ENCODE measurements at places on chromosomes 1 and 21.

DNA sequence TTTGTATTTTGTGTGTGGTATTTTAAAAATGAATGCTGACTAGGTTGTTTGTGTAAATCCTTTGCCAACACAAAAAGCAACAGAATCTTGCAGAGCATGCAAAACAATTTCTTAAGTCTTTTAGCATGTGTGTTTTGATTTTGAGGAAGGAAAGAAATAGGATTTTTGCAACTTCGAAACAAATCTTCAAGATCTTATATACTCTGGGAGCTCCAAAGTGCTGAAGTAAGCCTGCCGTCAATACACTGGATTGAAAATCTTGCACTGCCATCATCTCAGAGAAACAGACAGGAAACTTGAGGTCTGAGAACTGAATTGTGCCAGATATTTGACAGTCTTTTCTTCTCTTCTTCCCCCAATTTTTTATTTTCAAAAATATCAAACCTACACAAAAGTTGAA, 29.3 kb upstream of the DISP1 start:
- DNase-seq, result no peak

- no peak for DNase-seq
These were observed 75.5 kb upstream of the IPO9 start for GRCh38 chr1:201753492-201753891.

- DNase-seq, result no peak
These were observed 90.2 kb upstream of the RUNX1 start for GRCh38 chr21:35139382-35139715.

DNA sequence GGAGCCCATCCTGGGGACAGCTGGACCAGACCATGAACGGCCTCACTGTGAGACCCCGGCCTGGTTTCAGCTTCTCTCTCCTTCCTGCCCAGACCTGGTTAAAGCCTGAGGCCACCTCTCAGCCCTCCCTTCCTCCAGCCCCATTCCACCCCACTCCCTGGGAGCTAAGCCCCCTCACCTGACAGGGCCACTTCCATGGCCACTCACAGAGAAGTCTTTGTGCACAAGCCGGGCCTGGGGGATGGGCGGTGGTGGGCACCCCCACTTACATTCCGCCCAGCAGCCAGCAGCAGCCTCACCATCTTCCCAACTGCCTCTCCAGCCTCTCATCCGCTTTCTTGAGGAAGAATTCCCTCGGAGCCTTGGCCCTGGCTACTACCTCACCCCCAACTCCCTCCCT, 40.4 kb downstream of the RHBG start:
- DNase-seq, result no peak

GRCh38 chr1:30100524-30100862, 622.9 kb downstream of the MATN1 start:
- no peak for DNase-seq

DNA sequence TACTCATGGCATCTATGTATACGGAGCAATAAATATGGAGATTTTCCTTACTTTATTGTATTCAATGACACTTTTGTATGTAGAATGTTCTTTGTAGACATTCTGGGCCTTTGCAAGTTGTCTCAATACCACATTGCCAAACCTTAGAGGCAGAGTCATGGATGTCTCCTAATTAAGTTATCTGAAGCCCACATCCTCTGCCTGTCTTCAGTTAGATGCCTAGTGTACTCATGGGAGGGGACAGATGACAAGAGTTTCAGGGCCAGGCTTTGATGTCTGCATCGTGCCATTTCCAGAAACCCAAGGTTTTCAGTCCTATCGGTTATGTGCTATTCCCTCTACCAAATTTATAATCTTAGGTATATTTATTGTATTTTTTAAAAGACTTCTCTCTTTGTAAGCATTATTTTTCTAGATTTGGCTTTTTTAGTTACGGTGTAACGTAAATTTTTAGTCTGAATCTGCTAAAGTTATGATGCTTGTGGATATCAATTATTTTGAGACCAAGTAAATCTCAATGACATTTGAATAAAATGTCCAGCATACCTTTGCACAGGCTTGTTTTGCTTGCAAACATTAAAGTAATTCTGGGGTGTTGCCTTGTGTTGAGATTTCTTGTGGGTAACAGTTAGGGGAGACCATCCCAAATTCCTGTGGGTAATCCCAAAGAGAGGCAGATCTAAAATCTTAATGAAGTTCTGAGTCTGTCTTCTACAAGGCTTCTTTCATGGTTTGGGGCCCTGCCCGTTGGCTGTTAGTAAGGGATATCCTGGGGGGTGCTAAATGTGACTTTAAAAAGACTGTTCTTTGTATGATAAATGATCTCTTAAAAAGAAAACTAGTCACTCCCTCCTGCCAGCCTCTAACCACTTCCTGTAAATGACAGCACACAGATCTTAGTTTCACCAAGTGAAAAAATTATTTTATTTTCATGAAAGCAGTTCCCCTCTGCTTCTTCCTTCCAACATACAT, 8.0 kb upstream of the MACF1 start:
- DNase-seq, result no peak

- no peak for DNase-seq
These were observed 20.5 kb upstream of the PARP1 start for GRCh38 chr1:226428348-226428747.

DNA sequence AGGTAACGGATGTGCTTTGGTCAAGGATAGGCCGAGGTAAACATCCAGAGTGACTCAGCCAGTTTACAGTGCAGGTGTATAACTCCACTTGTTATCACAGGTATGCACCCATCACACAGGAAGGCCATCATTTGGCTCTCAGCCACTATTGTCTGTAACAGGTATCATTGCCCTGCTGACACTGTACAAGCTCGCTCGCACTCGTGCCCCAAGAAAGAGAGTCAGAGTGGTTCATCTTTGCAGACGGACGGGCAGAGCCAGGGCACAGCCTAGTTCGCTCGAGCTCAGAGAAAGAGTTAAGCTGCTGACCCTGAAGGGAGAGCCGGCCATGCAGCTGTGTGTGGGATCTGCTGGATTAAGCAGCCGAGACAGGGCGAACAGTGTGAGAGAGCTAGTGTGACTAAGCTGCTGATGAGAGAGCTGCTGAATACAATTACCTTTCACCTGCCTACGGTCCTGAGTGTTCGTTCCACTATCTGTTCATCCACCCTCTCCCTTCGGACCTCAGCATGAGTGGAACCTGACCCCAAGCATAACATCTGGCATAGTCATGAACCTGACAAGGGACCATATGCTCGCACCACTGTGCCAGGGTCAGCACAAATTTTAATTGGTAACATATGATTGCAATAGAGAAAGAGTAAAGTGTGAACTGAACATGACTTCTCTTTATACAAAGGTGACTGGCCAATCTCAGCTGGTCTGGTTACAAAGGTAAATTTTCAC, 27.0 kb upstream of the LYPD8 start:
- no peak for DNase-seq

DNA sequence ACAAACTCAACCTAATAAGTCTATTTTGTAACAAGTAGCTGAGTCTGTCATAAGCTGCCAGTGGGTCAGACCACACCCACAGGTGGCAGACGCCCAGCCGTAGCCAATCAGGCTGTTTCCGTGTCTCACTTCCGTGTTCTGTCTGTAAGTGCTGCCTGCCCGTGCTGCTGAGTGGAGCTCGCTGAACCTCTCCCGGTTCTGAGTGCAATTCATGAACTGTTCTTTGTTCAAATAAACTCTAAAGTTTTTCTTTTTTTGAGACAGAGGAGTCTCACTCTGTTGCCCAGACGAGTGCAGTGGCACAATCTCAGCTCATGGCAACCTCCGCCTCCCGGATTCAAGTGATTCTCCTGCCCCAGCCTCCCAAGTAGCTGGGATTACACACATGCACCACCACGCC, 25.1 kb downstream of the POFUT2 start:
- DNase-seq, result no peak

- DNase-seq, result no peak
These were observed 74.1 kb upstream of the POU3F1 start for GRCh38 chr1:38120552-38121230.

DNA sequence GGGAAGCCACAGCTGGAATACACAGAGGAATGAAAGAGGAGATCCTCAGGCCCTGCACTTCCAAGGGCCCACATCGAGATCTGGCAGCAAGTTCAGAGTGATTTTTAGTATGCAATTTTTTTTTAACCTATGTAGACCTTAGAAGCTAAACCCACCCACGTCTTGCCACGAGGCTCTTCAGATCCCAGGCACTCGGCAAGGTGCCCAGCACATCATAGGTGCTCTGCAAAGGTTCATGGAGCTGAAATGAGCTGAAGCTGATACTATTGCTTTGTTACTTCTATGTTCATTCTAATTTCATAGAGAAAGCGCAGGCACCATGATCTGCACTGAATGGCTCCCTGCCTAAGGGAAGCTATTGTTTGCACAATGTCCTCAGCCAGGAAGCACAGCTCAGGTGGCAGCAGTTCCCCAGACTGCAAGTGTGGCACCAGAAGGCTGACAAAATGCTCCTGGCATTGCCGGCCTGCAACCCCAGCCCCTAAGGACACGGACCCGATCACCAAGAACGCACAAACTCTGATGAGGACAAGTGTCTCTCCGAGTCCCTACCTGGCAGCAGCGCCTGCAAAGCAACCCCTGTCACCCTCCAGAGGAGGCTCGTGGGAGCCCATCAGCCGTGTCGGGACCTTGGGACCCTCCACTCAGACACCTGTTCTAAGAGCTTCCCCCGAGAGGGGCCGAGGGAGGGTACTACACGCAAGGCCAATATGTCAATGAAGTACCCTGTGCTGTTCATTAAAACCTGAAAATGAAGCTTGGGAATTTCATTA, 264.2 kb downstream of the NPHP4 start:
- no peak for DNase-seq

DNA sequence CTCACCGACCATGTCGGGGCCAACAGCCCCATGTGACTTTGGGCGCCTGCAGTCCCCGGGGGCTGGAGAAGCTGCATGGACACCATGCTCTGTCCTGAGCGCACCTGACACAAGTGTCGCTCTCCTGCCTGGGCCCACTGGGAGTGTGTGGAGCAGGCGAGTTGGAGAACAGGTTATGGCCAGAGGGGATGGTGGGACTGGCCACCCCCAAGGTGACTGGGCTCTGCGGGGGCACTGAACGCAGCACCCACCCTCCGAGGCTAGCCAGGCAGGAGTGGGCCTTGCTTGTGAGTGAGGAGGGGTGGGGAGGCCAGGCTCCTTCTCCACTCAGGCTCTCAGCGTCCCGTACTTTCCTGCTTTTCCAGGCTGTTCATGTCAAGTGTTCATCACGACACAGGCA, 35.6 kb downstream of the SNAP47 start:
- no peak for DNase-seq

DNA sequence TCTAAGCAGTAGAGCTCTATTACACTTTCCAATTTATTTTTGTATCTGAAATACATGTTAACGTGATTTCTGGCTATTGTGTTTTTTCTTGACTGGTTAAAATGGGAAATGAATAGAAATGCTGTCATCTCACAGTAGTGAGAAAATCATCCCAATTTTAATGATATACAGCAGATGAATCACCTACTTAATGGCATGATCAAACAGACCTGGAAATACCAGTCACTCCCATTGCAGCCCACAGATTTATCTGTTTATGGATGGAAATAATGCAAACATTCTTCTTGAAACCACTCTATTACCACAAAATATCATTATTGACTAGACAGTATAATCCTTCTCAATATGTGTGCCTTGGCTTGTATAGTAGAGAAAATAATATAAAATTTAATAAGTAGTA, 497.8 kb upstream of the ADAMTS5 start:
- no peak for DNase-seq

DNA sequence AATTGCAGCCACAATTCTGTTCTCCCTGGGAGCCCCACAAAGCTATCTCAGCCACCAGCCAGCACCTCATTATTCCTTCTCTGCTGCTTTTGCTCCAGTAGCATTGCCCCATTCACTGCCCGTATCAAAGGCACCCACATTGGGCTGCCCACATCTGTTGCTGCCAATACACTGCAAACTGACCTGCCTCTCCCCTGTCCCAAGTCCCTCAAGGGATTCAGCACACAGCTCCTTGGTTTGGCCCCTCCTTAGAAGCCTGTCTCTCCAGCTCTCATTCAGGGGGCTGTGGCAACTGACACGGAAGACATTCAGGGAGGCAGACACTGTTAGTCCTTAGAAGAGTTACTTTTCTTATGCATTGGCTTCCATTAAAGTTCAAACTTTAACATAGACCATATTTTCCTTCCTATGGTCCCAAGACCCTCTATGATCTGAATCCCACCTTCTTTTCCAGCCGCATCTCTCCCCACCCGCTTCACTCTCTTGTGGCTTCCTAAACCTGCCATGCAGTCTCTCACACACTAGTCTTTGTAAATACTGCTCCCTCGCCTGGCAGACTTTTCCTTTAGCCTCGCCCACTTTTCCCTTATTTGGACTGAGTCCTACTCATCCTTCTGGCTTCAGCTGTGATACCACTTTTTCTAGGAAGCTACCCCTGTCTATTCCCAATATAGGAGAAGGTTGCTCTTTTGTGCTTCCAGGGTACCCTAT, 19.3 kb upstream of the KLHDC8A start:
- DNase-seq, result peak; percentile 14

DNA sequence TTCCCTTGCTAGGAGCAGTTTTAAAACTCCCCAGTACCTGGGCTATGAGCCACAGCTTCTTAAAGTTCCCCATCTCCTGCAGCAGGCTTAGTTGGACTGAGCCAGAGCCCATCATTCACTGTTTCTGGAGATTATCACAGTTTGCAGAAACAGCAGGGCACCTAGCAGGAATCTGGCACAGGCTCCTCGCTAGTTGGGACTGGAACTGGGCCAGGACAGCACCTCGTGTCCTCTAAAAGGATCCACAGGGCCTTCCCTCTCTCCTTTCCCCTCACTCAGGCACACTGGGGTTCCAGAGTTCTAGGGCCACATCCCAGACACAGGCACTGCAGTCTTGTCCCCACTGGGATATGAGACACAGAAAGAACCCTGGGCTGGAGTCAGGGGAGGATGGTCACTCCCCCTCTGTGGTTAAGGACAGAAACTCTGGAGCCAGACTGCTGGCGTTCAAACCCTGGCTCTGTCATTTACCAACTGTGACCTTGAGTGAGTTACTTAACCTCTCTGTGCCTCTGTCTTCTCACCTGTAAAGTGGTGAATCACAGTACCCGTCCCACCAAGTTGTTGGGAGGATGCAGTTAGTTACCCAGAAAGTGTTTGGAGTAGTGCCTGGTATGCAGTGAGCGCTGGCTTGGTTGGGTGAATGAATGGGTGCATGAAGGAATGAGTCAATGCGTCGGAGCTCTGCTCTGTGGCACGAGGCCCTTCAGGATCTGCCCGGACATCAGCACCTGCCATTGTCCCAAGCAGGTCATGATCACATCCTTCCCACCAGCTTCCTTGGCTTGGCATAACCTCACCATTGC, 18.8 kb upstream of the ECE1 start:
- no peak for DNase-seq

GRCh38 chr21:26432410-26432809, 140.7 kb downstream of the CYYR1 start:
- DNase-seq, result no peak
